Germinal center (tissue), 1 donor: ENCODE measurements at places on chromosomes 2 and 18.

DNA sequence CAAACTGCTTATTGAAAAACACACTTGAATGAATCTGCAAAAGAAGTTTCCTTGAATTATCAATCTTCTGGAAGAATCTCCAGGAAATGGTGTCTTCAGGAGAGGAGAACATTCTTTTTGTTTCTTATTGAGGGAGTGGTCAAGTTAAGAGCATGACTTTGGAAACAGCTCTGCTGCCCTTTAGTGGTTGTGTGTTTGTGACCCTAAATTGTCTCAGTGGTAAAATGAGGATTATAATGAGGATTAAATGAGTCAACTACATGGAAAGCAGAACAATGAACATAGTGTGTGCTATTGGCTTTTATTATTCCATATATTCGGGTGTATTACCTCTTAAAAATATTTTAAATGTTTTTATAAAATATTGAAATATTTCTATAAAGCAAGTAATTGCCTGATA is 44.8 kb upstream of the TANC1 start:
- DNase-seq, result no peak

DNA sequence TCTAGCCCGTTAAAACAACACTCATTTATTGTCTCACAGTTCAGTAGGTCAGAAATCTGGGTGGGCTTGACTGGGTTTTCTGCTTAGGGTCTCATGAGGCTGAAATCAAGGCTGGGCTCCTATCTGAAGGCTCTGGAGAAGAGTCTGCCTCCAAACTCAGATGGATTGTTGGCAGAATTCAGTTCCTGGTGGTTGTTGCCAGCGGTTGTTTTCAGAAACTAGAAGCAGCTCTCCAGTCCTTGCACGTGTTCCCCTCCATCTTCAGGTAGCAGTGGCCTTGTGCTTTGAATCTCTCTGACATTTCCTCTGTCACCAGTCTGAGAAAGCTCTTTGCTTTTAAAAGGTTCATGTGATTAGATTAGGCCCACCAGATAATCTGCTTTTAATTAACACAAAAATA is 20.1 kb upstream of the FN1 start:
- DNase-seq, result no peak

DNA sequence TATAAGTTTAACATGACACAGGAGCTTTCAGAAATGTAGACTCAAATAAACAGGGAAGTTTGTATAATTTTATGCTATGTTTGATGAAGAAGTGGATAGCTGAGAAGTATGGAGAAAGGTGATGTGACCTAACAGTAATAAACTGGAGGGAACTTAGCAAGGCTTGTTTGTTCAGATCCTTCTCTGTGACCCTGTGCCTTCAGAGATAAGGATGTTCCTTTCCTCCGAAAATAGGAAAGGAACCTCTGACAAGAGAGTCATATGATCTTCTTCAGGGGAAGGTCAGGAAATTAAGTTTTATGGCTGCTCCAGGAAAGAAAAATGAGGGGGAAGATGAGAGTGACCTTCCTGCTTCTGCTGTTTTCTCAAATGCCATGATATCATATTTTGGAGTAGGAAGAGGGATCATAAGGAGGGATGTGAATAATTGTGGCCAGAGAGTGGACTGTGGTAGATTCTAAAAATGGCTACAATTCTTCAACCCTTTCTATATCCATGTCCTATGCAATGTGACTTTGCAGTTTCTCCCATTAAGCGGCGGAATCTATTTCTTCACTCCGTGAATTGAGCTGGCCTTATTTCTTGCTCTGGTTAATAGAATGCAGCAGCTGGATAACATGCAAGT is 8.5 kb upstream of the C2orf69 start:
- no peak for DNase-seq

DNA sequence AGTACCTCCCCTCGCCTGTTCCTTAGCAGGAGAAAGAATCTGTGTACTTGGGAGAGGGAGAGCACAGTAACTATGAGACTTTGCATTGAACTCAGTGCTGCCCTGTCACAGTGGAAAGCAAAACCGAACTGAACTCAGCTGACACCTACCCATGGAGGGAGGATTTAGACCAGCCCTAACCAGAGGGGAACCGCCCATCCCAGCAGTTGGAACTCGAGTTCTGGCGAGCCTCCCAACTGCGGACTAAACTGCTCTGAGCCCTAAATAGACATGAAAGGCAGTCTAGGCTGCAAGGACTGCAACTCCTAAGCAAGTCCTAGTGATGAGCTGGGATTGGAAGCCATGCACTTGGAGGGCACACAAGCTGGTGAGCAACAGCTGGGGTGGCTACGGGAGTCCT is 110.4 kb downstream of the GRB14 start:
- DNase-seq, result no peak

- DNase-seq, result no peak
These were observed 168.6 kb downstream of the SLC8A1 start for GRCh38 chr2:40283111-40283909.

DNA sequence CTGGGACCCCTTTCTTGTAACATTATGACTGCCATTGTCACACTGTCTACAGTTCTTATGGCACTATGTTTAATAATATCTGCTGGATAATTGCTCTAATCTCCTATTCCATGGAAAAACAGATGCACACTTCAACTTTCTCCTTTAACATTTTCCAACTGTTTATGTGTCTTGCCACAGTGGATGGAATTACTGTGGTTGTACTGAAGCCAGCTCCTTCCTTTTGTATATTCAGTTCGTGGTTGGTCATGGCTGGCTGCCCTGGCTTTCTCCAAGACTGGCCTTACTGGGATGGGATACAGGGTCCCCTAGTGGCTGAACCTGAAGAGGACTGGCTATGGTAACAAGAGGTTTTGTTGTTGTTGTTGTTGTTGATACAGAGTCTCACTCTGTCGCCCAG is 113.9 kb downstream of the SS18 start:
- DNase-seq, result no peak

GRCh38 chr2:212032536-212033219 is 505.9 kb downstream of the ERBB4 start:
- no peak for DNase-seq
